ENCODE measurements at places on chromosomes 3 and 15. TPM values are rescaled to one million over a fixed set of nuclear protein-coding genes. Genes with fewer than 3 reads are reported as not detected.

Gene AMOTL2
- 61.9 TPM for total RNA-seq

DNA sequence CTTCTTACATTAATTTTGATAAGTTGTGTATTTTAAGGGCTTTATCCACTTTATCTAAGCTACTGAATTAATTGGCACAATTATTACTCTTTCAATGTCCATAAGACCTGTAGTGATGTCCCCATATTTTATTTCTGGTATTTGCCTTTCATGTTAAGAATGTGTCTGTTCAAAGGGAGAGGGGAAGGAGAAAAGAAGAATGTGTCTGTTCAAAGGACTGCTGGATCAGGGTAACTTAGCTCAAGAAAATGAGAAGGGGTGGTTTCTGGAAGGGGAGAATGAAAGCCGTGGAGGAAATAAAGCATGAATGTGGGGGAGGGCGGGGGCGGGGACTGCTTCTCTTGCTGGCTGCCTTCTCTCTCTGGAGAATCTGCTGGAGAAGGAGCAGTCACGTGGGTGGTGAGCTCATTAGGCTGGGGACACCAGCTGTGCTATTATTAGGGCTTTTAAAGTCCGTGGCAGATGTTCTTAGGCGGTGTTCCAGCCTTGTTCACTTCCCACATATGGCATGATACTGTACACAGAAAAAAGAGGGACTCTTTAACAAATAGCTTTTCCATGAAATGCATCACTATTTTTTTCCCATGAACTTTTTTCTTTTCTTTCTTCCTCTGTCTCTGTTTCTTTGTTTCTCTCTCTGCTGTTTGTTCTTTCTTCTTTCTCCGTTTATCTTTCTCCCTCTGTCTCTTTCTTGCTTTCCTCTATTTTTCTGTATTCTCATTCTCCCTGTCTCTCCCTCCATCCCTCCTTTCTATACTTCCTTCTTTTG, 63.7 kb upstream of the ULK4 start:
- DNase-seq = peak; percentile 93

- no peak for DNase-seq
Observed at GRCh38 chr15:58611731-58612676, 137.5 kb downstream of the ADAM10 start.

GRCh38 chr3:8629151-8630021, 15.2 kb downstream of the SSUH2 start:
- DNase-seq = no peak

- DNase-seq = no peak
Observed at GRCh38 chr15:88909956-88910831, 3.0 kb downstream of the MFGE8 start.

DNA sequence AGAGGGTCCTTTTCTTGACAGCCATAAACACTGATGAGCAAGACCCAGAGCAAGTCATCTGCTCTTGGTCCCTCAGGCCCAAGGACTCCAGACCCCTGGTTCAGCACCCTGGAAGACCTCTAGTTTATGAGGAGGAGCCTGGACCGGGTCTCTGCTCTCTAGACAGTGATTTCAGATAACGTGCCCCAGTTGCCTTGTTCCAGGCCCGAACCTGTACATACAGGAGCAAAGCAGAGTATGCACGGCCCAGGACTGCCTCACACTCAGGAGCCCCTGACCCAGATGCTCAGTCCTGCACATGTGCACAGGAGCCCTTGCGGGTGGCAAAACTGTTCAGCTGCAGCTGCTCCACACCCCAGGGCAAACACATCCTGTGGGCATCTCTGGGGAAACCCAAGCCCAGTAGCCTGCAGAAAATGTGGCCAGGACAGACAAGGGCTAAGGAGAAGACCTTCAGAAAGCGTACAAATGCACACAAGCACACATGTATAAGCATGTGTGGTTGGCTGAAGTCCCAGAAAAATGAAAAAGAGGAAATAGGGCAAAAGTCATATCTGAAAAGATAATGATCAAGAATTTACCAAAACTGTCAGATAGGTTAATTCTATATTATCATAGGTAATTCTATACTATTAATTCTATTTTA, 59.9 kb upstream of the CORO2B start:
- no peak for DNase-seq

Gene DNAH12
- total RNA-seq = not detected

DNA sequence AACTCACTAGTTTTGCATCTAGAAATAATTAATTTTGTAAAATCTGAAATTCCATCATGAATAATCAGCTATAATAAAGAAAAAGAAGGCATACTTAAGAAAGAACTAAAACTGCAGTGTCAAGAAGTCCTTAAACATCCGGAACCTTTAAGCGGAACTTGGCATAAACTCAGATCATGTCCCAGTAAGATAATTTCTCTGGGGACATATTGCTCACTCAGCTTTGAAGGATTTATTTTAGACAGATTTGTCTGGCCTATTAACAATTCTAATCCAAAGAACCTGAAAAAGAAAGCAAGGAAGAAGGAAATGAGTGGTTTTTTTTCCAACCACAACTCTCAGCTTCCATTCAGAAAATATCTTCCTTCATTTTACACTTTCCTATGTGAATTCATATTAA, 850.3 kb downstream of the ROBO1 start:
- DNase-seq = no peak

- DNase-seq = no peak
Observed at GRCh38 chr3:61807865-61808276, 246.5 kb downstream of the PTPRG start.

DNA sequence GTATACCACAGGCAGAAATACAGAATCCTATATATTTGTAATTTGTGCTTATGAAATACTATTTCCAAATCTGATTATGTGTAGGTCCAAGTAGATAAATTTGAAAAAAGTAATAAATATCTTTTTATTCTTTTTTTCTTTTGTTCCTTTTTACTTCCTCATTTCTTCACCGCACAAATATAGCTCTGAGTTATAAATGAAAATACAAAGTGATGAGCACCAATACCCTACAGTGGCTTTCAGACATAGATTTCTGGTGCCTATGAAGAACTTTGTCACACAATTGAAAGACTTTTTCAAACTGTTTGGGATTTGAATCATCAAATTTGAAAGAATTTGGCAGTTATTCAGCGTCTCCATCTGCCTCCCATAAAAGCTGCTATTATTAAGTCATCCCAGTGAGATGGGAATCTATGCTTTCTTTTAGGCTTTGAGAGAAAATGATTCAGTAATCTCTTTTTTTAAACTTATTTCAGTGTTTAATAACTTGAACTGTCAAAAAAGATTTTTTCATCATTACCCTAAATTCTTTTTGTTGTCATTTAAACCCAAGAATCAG, 363.6 kb upstream of the GOLIM4 start:
- DNase-seq = no peak

GRCh38 chr3:57164657-57165573, at the start of gene IL17RD:
Gene IL17RD (minus strand): TSS chr3:57165353. CDS start chr3:57165286, 67 bp downstream.
- DNase-seq = peak; percentile 88

Gene HRG
- not detected for total RNA-seq

- no peak for DNase-seq
Observed at GRCh38 chr15:89671687-89672086, 7.5 kb downstream of the PLIN1 start.

Gene APPL1
- 43.6 TPM for total RNA-seq

- no peak for DNase-seq
Observed at GRCh38 chr15:52392008-52392687, 96.5 kb upstream of the MYO5C start.

- no peak for DNase-seq
Observed at GRCh38 chr3:18771931-18772330, 346.8 kb upstream of the SATB1 start.

GRCh38 chr15:31464216-31465082, 137.8 kb downstream of the KLF13 start:
- DNase-seq = no peak

DNA sequence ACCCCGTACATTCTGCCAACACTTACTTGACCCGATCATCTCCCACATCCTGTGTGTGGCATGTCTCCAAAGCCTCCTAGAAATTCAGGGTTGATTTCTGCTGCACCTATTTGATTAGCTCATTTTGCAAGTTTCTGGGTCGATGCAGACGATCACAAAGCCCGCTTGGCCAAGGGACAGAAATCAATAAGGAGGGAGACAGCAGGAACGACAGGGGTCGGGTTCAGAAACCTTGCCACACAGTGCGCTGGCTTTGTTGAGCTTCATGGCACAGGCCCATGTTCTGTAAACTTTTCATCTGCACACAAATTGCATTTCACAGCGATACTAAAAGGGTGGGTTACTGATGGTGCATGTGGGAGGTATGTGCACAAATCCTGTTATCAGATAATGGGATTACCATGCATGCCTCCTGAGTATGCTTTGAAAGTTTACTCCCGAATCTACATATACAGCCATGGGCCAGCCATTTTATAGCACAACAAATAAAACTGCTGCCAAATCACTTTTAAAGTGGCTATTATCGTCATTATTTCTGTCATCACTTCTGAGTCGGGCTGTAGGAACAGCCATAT, 95.9 kb upstream of the ATP11B start:
- no peak for DNase-seq

Gene PPP2R3A
- 107 TPM for total RNA-seq

DNA sequence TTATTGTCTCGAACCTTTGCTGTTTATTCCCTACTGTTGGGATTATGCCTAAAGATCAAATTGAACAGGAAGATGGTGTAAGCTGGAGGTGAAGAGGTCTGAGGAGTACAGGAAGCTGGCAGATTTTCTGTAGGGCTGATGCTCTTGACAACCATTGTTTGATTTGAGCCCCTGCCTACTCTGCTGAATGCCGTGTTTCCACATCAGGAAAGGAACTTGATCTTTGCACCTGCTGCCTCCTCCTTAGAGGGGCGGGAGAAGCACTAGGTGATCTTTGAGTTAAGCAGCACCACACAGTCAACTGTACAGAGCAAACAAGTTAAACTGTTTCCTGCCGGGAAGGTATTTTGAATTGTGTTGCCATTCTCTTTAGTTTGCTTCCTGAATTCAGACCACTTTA, 364.6 kb upstream of the EPHA6 start:
- no peak for DNase-seq

Gene TYRO3
- total RNA-seq = 5.6 TPM

Gene TXNRD3
- 3.5 TPM for total RNA-seq

Gene TLR9
- total RNA-seq = 0.38 TPM

- peak; percentile 93 for DNase-seq
Observed at GRCh38 chr3:123660900-123661299, 76.0 kb upstream of the HACD2 start.

DNA sequence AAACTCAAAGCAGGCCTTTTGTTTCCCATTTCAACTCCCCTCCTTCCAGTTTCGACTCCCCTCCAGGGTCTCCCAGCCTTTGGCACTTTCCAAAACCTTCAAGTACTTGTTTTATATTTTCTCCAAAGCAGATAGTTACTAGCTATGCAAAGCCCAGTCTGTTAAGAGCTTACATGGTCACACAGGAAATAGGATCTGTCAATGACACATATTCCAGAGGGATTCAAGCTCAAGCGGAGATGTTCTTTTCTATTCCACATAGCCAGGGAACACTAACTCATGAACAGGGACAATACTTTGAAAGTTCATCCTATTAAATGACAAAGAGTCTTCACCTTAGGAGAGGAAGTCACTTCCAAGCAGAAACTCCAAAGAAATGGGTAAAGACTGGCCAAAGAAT, 18.6 kb downstream of the SUCLG2 start:
- no peak for DNase-seq

- no peak for DNase-seq
Observed at GRCh38 chr15:28881600-28881999, 4.2 kb upstream of the APBA2 start.

GRCh38 chr15:62941699-62942098, 100.8 kb upstream of the TPM1 start:
- no peak for DNase-seq

Gene ADAMTS7
- total RNA-seq = 32.1 TPM

- no peak for DNase-seq
Observed at GRCh38 chr3:167691366-167691765, 37.6 kb upstream of the WDR49 start.

DNA sequence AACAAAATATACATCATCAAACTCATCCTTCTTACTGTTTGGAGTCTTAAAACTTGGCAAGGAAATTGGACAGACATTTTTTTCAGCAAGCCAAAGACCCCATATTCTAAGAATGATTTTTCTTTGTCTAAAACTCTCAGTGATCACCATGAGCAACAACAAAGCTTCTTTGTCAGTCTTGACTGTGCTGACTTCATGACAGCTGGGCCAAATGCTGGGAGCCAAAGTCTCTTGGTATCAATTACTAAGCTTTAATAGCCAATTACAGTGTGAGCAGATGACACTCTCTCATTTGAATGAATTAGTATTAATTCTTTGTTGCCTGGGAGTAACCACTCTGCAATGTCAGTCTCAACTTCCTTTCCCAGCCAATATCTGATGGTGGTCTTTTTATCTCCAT, 48.1 kb upstream of the GK5 start:
- DNase-seq = no peak

DNA sequence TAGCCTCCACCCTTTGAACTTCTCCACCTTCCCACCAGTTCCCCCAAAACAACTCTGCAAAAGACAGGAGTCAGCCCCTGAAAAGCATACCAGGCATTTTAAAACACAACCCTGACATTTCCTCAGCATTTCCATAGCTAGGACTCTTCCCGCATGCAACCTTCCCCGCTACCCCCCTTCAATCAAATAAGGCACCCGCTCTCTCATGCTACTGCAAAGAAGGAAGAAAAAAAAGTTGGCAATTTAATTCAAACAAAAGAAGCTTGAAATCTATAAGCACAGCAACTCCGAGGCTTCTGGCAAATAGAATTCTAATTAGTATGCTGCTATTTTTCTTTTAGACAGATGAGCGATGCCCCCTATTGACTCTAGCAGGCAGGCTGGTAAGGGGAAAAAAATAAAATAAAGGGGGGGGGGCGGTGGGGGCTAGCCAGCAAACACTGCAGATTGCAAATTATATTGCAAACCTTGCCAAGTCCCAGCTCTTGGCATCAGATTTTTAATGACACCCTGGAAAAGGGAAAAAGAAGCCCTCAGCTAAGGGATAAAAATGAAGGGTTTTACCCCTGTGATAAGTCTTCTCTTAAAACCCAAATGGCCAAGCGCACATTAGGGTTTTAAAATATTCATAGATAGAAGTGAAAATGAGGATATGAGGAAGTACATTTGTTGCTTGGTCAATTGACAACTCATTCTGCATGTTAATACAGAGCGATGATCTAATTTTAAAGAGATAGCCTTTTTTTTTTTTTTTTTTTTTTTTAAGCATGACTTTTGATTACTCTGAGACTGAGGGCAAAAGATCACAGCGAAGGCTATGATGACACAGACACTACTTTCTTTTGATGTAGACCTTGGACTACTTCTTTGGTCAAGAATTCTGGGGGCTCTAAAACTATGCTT, 255.2 kb downstream of the NR2F2 start:
- no peak for DNase-seq

DNA sequence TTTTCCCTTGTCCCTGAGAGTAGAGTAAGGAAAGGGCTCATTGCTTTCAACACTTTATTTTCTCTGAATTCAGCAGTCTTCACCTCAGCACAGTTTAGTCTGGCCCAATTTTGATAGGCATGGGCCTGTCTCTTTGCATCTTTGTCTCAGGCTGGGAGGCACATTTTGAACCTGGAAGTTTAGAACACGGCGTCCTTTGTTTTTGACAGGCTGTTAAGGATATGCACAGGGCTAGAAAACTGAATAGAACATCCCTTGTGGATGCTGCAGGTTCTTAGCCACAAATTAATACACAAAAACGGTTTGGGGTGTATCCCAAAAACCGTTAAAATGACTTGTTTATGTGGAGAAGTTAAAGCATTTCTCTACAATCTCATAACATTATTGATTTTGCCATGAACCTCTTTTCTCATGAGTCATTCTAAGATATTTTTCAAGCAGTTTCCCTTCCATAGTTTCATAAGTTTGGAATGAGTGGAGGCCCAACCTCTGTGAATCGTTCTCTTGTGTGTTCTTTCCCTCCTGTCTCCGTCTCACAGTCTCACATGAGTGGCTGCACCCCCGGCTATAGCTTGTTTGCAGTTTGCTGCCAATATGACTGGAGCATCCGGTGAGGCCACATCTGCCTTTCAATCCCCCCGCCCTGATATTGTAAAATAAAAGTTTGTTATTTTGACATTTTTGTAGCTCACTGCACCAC, 192.9 kb upstream of the EIF1B start:
- DNase-seq = no peak
